ENCODE measurements at places on chromosomes 5 and 9.

DNA sequence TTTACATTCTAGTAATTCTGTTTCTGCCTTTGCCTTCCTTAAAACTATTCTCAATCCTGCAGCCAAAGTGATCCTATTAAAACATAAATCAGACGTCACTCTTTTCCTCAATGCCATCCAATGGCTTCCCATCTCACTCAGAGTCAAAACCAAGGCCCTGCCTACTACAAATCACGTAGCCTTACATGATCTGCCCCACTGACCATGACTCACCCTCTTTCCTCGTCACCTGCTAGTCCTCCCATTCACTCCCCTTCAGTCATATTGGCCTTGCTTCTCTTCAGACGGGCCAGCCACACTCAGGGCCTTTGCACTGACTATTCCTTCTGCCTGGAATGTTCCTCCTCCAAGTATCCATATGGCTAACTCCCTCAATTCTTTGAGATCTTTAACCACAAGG, 39.0 kb upstream of the DMXL1 start:
- DNase-seq: no peak

DNA sequence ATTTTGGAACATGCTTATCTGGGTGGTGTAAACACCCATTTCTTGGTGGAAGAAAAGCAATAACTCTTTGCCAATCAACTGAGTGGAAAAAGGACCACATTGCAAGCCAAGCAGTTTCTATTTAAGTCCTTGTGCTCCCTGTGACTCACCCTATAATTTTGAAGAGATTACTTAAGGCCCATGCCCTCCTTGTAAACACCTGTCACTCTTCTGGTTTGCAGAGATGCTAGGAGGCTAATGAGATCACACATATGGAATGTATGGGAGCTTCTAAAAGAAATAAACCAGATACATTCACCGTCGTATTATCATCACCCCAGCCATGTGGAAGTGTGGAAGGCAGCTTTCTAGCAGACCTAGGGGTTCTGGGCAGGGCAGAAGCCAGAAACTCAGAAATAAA, 337.1 kb downstream of the GADD45G start:
- no peak for DNase-seq

DNA sequence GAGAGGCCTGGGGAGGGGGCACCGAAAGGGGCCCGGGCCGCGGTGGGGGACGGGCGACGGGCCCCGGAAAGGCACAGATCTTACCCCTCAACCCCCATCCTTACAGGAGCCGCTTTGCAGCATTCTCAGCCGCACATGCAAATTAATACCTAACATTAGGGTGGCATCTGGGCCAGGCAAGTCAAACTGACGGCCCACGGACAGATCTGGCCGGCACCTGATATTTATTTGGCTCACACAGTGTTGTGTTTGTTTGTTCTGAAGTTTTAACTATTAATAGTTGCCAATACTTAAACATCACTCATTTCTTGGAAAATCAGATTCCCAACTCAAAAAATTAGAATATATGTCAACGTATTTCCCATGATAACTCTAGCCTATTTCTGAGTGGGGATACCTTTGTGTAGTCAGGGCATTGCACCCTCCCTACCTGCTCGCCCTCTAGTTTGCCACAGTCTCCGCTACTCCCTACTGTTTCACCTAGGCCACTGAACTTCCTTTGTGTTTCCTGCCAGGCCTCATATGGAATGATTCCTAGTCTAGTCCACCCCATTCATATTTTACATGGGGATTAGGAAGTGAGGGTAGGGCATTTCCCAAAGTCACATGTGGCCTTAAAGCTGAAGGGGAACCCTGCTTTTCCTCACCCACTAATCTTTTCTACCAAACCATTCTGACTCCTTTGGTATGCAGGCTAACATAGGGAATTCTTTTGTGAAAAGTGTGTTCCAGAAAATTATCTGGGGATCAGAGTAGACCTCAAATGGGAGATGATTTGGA, 71.9 kb upstream of the LARP1 start:
- DNase-seq: no peak

DNA sequence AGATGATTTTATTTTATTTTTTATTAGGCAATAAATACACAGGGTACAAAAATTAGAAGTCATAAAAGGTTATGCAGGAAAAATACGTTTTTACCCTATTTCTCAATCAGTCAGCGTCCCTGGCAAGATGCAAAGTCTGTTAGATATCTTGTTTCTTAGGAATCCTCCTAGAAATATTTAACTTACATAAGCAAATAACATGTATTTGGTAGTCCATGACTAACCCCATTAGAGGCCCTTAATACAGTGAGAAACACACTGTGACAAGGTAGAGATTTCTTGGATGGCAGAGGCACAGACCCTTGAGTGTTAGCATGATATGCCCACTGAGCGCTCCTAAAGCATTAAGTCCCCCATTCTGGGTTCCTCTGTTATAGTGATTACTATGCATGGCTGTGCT, 121.2 kb upstream of the ADAMTSL1 start:
- no peak for DNase-seq

DNA sequence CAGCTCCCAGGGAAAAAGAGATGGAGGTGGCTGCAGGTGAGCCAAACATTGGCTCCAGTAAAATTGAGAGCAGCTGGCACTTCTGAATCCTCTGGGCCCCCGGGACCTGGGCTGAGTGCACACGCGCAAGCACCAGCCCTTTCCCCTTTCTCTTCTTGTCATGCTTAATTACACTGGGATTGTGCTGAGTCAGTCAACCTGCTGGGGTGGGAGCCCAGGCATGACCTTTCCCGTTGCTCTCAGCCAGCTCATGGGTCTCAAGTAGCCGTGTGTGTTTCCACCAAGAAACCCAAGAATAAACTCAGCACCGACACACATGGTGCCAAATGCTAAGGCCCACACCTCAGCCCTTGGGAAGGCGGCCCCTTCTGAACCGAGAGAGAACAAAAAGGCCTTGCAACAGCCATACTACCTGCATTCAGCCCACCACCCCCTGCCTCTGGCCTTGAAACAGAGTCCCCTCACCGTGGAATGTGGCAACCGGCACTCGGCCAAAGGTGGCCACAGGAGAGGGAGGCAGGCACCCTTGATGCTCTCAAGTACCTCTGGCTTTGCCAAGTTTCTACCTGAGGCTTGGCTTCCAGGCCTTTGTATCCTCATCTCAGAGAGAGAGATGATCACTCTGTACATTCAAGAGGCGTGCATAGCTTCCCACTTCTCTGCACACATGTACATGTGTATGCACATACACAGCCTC, 28.1 kb downstream of the SLIT3 start:
- DNase-seq: no peak

- no peak for DNase-seq
Observed at GRCh38 chr5:73506459-73506955, 8.3 kb downstream of the BTF3 start.

GRCh38 chr9:12699529-12699928, 6.3 kb downstream of the TYRP1 start:
- DNase-seq: no peak

DNA sequence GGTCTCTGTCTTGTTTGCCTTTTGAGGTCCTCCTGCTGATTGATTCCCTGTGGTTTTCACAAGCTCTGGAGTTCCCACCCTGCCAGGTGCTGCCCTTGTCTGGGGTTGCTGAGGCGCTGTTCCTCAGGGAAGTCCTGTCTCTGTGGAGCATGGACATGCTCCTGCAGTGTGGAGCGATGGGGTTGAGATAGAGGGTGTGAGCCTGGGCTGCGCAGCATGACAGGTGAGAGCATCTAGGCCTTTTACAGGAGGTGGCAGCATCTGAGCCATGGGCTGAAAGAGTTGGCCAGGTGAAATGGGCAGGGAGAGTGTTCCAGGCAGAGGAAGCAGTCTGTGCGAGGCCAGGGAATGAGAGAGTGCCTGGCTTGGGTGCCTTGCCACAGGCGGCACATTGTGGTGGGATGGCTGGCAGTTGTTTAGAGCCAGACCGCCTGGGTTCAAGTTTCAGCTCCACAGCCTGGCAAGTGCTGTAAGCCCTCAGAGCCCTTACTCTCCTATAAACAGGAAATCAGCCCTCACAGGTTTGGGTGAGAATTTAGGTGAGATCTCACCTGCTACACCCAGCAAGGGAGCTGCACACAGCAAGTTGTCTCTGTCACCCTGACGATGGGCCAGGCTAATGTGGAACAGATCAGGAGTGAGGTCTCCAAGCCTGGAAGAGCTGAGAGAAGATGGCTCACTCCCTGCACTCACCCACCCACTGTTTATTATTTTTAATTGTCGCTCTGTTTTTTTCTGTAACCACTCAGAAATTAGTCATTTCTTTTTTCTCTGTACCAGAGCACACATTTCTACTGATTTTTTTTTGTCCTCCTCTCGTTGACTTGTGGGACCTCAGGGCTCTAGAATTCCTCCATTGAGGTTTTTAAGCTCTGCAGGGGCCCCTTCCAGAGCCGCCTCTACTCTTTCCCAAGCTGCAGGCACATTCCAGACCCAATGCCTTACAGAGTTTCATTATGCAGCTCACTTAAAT, 19.6 kb downstream of the TCOF1 start:
- DNase-seq: no peak

GRCh38 chr9:116390303-116391228, 237.0 kb downstream of the PAPPA start:
- no peak for DNase-seq

DNA sequence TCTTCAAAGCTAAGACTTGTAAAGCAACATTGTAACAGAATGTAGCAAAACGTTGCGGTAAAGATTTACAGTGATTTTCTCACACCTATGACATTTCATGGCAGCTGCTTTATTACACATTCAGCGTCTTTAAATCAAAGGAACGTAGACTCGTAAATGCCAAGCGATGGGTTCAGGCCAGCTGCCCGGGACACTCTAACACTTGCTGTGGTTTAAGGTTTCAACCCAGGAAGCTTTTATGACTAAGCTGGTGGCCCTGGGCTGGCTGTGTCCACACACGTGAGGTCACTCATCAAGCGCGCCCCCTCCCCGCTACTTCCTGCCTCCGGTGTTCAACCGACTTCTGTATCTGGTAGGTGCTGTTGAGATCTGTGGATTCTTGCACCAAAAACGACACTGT, 2.5 kb downstream of the SLC6A18 start:
- no peak for DNase-seq

DNA sequence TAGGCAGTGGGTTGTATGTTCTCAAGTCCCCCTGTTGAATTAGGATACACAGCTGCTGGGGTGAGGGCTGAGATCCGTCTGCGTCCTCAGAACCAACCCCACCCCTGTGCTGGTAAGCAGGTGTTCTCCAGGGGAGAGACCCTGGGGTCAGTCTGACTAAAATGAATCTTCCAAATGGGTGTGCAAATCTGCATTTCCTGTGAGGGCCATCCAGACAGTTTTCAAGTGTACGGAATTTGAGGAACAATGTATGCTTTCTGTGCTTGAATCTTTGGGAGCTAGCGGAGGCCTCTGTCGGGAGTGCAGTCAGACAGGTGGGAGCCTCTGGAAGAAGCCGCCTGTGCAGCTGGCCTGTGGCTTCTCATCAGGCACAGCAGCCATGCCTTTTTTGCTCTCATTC, 122.9 kb downstream of the MACROH2A1 start:
- no peak for DNase-seq

DNA sequence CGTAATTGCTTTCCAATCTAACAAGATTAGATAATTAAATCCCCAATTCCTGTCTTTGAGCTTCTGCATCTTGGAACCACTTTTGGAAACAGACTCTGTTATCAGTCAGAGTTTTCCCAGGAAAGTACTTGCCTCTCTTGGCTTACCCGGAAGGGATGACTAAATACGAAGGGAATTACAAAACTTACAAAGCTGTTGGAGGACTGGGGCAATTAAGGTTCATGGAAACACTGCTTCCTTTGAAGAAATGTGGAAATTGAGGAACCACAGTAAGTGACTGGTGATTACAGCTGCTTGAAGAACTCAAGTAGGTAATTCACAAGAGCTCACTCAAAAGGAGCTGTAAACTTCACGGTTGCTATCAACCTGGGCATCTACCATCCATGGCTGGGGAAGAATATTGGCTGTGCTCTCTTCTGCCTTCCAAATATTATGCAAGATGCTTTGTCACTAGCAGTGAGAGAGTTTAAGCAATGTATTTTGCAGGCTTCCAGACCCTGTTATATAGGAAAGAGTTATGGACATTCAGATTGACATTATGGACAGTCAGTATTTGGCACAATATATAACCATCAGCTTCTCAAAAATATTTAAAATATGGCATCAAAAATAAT, 104.6 kb upstream of the MAN2A1 start:
- DNase-seq: no peak

- DNase-seq: no peak
Observed at GRCh38 chr9:114945616-114946412, 15.4 kb upstream of the TNFSF8 start.

DNA sequence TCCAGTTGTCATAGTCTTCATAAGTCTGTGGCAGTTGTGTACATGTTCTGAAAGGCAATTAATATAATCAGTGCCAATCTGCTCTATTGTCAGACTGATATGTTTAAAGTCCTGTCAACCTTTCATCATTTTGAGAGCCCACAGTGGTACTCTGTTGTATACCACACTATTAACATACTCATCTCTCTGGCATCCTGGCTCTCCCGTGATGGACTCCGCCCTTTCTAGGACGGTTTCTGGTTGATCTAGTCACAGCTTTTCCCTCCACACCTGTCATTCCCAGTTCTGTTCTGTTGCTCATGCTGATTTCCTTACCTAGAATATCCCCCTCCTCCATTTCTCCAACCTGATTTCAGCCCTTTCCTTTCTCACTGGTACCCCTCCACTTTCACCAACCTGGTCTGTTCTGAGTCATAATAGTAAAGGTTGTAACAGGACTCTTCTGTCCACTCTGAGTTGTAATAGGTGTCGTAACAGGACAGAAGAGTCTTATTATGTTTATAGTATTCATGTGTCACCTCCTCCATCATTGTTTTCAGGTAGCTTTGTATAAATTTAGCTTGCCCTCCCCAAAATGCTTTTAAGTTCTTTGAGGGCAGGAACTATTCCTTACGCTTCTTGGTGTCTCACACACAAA, 4.1 kb downstream of the PTCD2 start:
- DNase-seq: no peak

GRCh38 chr5:39423331-39423751, 1.4 kb downstream of the DAB2 start:
- no peak for DNase-seq

DNA sequence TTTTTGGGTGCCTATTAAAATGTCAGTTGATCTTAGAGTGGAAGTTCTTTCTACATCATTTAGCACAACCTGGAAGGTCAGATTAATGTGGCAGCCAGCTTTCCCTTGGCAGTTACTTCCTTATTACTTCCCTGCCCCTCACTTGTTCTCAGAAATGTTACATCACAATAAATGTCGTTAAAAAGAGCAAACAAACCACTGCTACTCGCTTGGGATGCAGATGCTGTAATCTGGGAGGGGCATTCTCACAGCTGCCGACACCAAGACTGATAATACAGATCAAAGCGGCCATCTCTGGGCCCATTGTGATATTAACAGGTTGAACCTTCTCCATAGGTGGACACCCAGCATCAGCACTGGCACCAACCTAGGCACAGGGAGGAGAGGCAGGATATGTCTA, 29.3 kb downstream of the PLAC8L1 start:
- DNase-seq: no peak

- no peak for DNase-seq
Observed at GRCh38 chr9:4171261-4171900, 128.5 kb downstream of the GLIS3 start.

Data from NCI-H1930 (cell line).